Activated CD4-positive, alpha-beta T cell treated with anti-CD3 and anti-CD28 coated beads, Interleukin-2, amount 50 U/mL, for 48 hours (primary cell): ENCODE measurements at places on chromosomes 1 and 21.

DNA sequence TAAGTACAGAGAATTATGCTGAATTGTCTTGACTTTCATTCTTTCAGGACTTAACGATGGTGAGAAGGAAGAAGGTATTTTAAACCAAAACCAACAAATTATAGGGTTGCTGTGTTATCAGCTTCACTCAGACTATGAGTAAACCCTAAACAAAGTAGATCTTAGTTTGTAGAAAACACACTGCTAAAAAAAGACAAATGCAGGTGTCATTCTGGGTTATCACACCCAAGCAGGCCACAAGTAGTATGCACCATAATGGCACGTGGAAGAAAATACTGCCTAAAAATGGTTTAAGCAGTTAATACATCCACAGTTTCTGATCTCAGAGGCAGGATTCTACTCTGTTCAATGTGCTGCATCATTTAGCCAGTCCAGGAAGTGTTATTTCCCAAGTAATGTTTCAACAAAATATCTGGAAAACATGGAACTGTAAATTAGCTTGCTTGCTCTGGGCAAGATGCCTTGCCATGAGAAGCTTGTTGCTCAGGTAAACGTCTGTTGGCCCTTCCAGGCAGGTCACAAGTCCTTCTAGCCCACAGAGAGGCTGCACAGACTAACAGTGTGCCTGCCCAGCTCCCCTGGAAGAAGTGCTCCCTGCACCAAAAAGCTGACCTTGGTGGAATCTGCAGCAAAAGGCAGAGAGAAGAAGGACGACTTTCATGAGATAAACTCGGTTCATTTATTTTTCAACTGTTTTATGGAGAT is 4.1 kb downstream of the DIPK1A start:
- DNase-seq: no peak

GRCh38 chr1:203480525-203481084 is 5.0 kb downstream of the PRELP start:
- peak; percentile 9 for DNase-seq

GRCh38 chr1:3503525-3503886 is 49.0 kb downstream of the ARHGEF16 start:
- DNase-seq: no peak

GRCh38 chr1:39026866-39027507 is 837 bp downstream of the NDUFS5 start:
- DNase-seq: no peak

- no peak for DNase-seq
Observed at GRCh38 chr1:223835754-223836153, 10.0 kb downstream of the TP53BP2 start.

DNA sequence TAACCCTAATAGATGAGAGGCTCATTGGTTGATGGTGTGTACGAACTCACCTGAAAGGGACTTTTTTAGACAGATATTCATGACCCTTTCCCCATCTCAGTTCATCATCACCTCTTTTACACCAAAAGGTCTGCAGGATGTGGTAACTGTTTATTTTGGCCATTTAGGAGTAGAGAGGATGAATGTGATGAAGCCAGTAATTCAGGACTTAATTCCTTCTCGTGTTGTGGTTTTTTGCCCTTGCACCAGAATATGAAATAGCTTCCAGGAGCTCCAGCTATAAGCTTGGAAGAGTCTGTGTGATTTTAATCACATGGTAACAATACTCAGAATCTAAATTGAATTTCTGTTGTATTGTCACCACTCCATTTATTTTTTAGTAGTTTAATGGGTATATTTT is 189.4 kb upstream of the KCTD3 start:
- no peak for DNase-seq

GRCh38 chr1:150021191-150021694 is 10.7 kb upstream of the OTUD7B start:
- DNase-seq: no peak

- DNase-seq: no peak
Observed at GRCh38 chr1:7098641-7099040, 313.4 kb downstream of the CAMTA1 start.

- DNase-seq: no peak
Observed at GRCh38 chr1:47967864-47968555, 29.2 kb downstream of the TRABD2B start.
